NCI-H1105 treated with DMSO at 0.1 percent for 48 hours (cell line): ENCODE measurements at places on chromosomes 2 and 18.
A peak's percentile ranks its signal among the peaks of the same experiment; 100 is the strongest.

DNA sequence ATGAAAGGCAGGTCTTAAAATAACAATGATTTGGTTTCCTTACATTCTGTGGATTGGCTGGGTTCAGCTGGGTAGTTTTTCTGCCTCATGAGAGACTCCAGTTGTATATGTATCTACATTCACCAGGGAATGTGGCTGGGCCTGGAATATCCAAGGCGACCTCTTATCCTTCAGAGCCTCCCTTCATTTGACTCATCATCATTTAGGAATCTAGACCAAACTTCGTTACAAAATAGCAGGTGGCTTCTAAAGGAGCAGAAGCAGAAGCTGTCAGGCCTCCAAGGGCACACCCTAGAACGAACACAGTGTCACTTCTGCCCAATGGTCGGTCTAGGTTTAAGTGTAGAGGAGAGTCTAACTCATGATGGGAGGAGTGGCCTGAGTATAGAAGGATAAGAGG, 204.2 kb downstream of the EN1 start:
- no peak for DNase-seq

DNA sequence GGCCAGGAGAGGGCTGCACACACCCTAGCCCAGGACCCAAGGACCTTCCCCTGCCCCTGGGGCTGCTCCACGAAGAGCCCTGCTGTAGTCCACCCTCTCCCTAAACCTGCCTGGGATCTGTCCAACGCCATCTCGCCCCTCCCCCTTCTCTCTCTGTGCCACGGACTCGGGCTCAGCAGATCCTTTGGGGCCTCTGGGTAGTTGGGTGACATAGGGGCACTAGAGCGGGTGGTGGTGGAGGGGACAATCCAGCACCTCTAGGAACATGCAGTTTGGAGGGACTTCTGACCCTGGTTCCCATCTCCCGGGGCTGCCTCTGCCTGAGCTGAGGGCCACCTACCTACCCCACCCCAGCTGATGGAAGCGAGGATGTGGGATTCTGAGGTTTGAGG, 7.3 kb upstream of the CRYBA2 start:
- peak; percentile 39 for DNase-seq

DNA sequence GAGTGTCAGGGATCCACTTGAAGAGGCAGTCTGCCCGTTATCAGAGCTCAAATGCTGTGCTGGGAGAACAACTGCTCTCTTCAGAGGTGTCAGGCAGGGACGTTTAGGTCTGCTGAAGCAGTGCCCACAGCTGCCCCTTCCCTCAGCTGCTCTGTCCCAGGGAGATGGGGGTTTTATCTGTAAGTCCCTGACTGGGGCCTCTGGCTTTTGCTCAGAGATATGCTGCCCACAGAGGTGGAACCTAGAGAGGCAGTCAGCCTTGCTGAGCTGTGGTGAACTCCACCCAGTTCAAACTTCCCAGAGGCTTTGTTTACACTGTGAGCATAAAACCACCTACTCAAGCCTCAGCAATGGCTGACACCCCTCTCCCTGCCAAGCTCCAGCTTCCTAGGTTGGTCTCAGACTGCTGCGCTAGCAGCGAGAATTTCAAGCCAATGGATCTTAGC, 38.1 kb downstream of the PLEK start:
- no peak for DNase-seq

- no peak for DNase-seq
These were observed 24.7 kb upstream of the MBP start for GRCh38 chr18:77157312-77157711.

DNA sequence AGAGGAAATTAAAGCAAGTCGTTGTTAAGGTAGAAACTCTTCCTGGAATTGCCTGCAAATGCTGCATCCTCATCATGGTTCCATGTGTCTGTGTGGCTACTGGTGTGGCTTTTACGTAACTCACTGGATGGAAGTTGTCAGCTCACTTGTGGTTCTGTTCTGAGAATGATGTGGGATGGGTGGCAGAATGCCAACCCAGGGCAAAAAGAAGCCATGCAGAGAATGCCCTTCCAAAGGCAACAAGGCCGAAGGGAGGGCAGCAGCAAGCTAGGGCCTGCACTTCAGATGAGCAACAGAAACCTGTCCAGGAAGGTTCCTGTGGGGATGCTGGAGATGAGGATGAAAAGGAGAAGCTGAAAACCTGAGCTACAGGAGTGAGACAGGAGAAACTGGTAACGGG, 10.4 kb upstream of the NAPG start:
- DNase-seq = no peak

DNA sequence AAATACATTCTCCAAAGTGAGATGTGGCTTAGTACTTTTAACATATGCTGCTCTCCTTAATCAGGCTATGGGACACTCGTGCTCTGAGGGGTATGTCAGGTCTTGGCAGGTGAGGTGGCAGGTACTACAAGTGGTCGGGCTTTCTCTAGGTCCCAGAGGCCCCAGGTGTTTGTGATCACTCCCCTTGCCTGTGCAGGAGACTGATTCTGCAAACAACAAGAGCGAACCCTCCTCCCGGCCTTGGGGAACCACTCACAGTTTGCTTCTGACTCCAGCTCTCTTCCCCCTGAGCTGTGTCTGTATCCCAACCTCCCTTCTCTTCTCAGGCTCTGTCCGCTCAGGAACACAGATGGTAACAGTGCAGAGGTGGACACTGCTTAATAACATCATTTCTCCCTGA, 48.1 kb downstream of the ATOH8 start:
- DNase-seq = no peak

DNA sequence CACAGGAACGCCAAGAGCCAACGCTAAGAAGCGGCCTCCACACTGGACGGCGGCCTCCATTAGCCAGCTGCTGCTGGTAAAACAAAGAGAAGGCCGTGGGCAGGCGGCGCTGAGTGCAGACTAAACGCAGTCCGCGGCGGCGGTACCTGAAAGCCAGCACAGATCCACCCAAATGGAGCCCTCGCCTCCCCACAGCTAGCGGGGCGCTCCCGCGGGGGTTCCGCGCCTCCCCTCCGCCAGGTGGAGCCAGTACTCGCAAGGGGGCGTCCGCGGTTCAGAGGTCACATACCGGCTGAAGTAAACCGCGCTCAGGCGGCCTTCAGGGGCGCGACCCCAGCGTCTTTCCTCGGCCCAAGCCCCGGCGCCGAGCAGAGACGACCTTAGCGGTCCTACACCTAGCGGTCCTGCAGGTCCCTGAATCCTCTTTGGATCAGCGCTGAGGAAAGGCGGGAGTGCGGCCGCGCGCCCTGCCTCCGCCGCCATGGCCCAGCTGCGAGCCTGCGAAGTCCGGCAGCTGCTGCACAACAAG, 293.1 kb upstream of the ERBB4 start:
- no peak for DNase-seq

- no peak for DNase-seq
These were observed 201.1 kb downstream of the AGAP1 start for GRCh38 chr2:235694721-235695601.

- no peak for DNase-seq
These were observed 19.3 kb downstream of the RBMS1 start for GRCh38 chr2:160474319-160474645.

- DNase-seq = no peak
These were observed 6.8 kb downstream of the SLC38A11 start for GRCh38 chr2:164948540-164948939.

GRCh38 chr2:86027196-86027921, 78.3 kb downstream of the POLR1A start:
- no peak for DNase-seq

DNA sequence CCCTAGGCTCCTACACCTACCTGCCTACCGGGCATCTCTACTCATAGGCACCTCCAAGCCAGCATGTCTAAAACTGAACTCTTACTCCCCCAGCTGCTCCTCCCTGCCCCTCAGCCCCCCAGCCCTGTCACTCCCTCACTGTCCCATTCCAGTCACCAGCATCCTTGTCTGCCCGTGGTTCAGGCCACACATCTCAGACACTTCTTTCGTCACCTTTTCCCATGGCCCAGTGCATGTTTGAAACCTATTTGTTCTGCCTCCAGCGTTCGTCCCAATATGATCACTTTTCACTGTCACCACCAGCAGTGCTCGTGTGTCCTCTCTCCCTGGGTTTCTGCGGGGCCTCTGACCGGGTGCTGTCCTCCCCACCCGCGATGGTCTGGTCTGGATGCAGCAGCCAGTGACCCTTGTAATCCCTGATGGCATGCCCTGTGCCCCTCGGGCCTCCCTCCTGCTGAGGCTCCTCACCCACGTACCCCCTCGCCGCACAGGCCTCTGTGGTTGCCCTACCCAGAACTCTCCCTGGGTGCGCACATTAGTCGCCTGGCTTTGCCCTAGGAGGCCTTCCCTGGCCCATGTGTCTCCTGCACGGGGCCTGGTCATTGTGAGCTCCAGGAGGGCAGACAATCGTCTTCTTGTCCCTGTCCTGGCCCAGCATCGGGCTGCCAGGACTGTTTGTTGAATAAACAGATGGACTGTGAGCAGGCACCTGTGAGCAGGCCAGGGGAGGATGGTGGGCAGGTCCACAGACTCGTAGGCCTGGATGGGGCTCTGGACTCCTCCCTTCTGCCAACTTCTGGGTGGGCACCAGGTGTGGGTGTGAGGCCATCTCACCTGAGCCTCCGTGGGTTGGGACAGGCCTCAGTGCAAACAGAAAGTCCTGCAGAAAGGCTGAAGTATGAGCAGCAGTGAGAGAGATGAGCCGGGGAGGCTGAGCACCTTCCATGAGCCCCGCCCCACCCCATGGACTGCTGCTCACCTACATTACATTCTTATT, 15.5 kb downstream of the LDLRAD4 start:
- DNase-seq = no peak

- DNase-seq = no peak
These were observed 412.8 kb downstream of the CMPK2 start for GRCh38 chr2:6452702-6453481.

DNA sequence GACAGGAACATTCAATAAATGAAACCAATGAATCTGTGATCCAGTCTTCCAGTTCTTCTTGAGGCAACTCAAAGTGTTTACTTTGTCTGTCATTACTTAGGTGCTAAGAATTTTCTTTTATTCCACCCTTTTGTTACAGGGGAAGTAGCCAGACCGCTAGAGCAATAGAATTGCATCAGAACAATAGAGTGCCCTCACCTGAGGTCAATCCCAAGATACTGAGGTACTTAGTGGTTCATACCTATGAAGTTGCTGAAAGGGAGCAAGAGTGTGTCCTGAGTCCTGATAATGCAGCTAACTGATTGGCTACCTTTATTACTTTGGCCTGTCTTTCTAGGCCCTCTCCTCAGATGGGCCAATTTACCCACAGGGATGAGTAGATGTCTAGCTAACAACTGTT, 359.4 kb upstream of the KCNH7 start:
- no peak for DNase-seq
